Activated CD4-positive, alpha-beta T cell treated with anti-CD3 and anti-CD28 coated beads for 24 hours (primary cell): ENCODE measurements at places on chromosomes 13 and 19.
A peak's percentile ranks its signal among the peaks of the same experiment; 100 is the strongest.

DNA sequence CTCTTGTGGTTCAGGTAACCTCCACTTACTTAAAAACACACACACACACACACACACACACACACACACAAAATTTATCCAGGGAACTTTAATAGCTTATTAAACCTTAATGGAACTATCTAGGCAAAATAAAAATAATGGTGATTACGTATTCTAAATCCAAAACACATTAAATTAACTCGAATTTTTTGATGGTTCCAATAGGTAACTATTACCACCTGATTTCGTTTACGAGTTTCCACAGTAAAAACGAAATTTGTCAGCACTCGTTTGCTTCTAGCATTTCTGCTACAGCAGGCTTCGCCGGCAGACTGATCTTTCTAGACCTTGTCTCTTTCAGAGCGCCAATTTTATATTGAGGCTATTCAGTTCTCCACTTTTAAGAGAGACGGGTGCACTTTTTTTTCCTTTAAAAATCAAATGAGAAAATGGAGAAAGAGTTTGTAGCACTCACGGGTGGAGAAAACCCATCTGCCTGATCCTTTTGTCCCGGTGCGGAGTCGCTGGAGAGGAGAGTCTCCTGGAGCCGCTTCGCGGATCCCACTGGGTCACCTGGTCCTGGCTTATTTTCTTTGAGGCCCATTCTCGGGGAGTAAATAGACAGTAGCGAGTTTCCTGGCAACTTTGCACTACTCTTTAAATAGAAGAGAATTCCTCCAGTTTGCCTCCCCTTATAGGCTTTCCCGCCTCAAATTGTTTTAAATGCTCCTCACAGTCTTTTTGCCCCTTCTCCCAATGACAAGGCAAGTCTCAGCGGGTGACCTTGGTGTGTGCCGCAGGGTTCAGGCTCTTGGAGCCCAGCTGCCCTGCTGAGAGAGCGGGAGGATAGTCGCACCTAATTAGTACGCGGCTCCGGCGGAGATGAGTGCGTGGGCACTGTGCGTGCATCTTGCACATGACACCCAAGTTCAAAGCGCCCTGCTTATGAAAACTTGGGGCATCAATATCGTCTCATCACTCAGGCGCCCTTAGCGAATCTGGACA, 117.0 kb downstream of the KCNRG start:
- no peak for DNase-seq

- no peak for DNase-seq
Measured at GRCh38 chr19:13031917-13032623, 36.8 kb downstream of the NFIX start.

- no peak for DNase-seq
Measured at GRCh38 chr13:107873926-107874325, 341.4 kb downstream of the LIG4 start.

DNA sequence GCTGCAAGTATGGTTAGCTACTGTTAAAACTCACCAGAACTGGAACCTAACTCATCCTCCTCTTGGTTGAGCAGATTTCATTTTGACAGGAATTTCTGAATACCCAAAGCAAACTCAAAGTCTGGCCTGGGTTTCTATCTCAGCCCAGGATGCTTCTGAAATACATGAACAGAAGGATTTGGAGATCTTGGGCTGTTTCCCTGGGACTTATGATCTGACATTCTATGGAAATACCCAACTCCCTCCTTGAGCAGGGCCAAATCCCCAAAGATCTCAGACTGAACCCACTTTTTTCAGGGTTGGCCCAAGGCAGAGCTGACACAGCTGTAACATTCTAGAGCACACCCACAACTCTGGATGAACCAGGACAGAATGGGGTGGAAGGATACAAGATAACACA, 1.1 kb upstream of the ITM2B start:
- no peak for DNase-seq

DNA sequence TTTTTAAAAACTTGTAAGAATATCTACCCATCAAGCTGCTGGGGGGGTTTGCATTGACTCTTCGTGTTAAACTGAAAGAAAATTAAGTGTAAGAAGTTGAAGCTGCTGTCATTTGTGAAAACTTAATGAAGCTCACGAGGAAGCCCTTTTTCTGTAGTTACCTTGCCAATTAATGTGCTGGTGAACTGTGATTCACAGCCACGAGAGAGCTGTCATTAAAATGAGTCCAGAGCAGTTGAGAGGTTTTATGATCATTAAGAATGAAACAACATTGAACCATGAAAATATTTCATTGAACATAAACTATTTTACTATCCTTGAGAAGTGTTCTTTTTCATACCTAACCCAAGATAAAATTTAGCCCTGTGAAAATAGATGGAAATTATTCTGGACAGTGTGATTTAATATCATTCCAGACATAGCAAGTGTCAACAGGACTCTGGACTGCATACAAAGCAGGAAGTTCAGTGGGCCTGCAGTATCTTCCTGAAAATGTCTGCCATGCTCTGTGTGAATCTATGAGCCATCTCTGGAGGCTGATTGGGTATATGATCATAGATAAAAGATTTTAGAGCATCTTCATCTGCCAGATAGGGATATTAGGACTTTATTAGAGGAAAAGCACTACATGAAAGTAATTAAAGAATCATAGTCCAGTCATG, 53.8 kb downstream of the DPY19L3 start:
- no peak for DNase-seq

- DNase-seq = no peak
Measured at GRCh38 chr19:12899891-12900518, 9.0 kb downstream of the GCDH start.

GRCh38 chr13:30114571-30115256, 192.6 kb downstream of the KATNAL1 start:
- DNase-seq = peak; percentile 94

DNA sequence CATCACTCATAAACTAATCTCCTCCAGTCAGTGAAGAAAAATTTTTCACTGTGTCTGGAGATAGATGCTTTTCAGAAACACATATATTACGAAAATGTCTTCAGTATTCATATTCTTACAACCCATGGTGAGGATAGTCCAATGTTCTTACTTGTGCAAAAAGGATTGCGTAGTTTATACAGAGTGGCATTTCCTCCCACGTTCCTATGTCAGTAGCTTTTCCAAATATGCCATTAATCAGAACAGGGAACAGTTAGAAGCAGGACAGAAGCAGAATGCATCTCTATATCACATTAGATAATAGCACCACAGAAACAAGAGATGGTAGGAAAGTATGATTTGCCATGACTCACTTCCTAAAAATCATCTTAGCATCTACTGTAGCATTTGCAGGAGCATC, 282.9 kb downstream of the SLITRK5 start:
- DNase-seq = no peak

DNA sequence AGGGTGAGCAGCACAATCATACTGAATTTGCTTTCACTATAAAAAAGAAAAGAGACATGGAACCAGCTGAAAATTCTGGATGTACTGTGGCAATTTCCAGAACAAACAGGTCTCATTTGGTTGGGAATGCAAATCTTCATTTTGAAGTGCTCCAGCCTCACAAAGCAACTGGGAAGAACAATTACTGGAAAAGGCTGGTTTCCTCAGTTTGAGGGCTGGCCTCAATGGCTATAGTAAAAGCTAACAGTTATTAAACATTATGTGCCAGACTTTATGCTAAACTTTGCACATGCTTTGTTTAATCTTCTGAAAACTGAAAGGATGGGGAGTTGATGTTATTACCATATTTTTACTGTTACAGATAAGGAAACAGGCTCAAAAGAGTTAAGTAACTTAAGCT, 3.0 kb downstream of the OBI1 start:
- no peak for DNase-seq

GRCh38 chr13:114283576-114283975, 2.2 kb downstream of the UPF3A start:
- no peak for DNase-seq

DNA sequence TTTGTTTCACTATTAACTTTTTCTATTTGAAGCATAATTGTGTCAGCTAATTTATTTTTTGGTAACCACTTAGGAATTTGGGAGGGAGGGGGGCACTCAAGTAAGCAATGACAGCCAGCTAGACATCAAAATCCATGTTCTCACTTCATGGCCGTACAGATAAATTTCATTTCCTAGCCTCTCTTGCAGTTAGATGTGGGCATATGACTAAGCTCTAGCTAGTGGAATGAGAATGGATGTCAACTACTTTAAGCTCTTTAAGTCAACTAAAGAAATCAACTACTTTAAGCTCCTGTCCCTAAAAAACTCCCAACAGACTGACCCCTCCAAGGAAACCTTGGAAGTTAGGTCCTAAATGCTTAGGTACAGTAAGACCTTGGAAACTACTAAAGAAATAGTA, 92.0 kb downstream of the KCNRG start:
- DNase-seq = no peak

DNA sequence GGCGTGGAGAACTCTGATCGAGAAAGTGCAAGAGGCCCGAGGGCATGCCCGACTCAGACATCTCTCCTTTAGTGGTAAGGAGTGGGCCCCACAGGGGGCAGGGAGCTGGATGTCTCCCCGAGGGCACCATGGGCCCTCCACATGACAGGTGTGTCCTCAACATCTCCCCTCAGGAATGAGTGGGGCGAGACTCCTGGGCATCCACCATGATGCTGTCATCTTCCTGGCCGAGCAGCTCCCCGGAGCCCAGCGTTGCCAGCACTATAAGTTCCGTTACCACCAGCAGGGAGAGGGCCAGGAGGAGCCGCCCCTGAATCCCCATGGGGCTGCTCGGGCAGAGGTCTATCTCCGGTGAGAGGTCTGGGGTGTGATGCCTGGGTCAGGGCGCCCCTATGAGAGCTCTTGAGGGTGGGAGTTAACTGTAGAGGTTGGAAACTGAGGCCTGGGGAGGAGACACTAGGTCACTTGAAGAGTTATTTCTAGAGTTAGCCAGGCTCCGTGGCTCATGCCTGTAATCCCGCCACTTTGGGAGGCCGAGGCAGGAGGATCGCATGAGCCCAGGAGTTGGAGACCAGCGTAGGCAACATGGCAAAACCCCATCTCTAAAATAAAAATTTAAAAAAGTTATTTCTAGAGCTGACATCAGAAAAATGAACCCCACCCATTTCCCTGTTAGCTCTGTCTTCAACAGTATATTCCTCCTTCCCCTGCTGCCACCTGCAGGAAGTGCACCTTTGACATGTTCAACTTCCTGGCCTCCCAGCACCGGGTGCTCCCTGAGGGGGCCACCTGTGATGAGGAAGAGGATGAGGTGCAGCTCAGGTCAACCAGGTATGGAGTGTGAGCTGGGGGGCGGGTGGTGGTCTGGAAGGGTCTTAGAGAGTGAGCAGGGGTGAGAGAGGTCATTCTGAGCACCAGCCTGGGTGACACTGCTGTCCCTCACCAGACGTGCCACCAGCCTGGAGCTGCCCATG, 5.1 kb downstream of the IGFLR1 start:
- no peak for DNase-seq

DNA sequence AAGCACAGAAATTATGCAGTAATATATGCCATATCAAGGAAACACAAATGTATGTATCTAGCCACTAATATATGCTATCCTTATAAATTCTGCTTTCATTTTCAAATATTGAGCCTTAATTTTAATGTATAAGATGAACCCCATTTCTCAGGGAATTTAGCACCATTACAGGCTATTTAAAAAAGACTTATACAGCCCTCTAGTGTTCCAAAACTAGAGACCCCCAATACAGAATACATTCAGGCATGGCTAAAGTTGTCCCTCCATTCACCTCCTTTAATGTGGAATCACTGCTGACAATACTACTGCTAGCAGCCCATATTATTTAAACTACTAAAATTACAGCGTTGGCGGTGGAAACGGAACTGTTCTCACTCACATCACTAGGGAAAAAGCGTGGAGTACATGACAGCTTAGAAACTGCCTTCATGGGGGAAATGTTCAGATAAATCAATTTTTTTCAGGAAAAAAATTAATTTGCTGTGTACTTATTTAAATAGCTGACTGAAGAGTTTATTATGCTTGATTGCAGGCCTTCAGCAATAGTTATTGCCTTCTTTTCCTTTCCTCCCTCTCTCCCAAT, 541.0 kb downstream of the PCDH9 start:
- no peak for DNase-seq

DNA sequence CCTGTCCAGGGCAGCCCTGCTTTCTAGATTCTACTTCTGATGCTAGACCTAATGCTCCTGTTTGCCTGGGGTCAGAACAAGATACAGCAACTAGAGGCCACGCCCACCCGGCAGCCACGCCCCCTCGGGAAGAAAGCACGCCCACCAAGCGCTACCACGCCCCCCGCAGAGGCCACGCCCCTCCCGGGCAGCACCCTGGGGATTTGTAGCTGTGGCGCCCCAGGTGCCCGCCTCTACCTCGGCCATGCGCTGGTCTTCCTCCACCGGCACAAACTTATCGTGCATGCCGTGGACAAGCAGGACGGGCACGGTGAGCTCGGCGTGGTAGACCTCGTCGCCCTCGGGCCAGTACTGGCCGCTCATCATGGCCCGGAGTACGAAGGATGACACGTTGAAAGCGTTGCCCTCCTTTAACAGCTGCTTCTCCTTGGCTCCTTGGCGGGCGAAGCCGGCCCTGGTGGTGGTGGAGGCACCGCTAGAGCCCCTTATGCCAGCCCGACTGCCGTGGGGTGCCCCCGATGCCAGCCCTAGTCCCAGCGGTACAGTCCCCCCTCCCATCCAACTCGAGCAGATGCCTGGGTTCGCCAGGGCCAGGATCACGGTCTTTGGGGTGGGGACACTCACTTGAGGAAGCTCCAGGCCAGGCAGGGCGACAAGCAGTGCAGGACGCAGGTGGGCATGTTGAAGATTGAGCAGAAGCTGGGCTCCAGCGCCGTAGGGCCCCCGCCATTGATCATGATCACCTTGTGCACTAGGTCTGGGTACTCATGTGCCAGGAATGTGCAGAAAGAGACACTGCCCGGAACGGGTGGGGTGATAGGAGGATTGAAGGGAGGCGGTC, 9.0 kb downstream of the ABHD8 start:
- no peak for DNase-seq

DNA sequence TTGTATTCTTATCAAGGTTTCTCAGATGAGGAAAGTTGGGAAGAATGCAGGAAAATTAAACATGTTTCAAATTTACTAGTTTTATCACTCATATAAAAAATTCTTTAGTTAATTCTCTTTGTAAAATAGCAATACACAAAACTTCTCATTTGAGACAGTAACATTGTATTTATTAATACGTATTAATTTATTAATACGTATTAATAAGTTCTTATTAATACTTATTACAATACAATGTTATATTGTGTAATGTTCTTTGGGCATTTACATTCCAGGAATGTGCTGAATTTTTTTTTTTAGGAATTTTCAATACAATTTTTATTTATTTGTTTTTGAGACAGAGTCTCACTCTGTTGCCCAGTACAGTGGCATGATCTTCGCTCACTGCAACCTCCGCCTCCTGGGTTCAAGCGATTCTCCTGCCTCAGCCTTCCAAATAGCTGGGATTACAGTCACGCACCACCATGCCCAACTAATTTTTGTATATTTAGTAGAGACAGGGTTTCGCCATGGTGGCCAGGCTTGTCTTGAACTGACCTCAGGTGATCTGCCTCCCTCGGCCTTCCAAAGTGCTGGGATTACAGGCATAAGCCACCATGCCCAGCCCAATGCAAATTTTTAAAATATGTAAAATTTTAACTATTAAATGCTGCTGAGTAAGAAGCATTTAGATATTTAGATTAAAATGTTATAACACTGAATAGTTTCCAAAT, 31.6 kb downstream of the MBNL2 start:
- DNase-seq = no peak

GRCh38 chr13:60973529-60973928, 442.1 kb downstream of the PCDH20 start:
- no peak for DNase-seq
